ENCODE measurements at places on chromosomes 11 and 22.

- DNase-seq = no peak
These were observed 59.6 kb upstream of the EMID1 start for GRCh38 chr22:29146091-29146560.

DNA sequence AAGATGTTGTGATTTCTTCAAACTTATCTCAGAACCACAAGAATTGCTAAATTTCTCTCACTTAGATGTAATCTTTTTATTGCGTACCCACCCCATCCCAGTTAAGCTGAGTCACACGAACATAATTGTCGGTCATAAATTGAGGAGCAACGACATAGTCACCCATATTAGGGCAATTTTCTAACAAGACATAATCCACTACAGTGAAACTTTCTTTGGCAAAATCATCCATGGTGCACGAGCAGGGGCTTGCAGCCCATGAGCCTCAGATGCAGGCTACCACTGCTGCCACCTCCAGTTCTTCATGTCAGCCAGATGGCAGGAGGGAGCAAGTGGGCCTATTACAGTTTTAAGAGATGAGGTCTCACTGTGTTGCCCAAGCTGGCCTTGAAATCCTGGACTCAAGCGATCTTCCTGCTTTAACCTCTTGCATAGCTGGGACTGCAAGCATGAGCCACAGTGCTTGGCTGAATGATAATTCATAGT is 70.3 kb upstream of the GRK2 start:
- DNase-seq = no peak

- DNase-seq = no peak
These were observed 563.9 kb upstream of the B3GAT1 start for GRCh38 chr11:134975866-134976376.

DNA sequence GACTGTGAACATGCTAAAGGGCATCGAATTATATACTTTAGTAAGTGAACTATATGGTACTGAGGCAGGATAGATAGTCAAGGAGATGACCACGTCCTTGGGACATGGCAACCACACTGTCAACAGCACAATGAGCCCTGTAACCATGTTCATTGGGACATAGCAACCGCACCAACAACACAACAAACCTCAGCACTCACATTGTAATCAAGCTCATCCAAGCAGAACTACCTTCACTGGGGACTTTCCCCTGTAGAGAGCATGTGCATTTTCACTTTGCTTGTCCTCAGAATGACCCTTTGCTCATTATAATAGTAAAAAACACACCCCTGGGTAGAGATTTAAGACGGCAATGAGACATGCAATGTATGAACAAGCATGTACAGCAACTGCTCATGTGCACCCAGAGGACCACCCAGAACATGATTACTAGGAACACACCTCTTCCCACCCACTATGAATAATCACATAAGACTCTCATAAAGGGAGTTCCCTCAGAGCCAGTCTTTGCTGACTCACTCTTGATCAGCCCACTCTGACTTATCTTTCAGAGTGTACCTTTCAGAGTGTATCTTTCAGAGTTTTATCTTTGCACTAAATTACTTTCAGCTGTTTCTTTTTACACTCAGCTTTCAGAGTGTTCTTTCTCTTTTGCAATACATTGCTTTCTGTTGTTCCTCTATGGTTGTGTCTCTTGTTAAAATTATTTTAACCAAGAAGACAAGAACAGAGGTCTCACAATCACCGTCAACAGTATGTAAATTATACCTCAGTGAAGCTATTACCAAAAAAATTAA is 4.1 kb upstream of the PLAAT2 start:
- peak; percentile 35 for DNase-seq

- DNase-seq = no peak
These were observed 77.5 kb upstream of the CTSC start for GRCh38 chr11:88414981-88415413.

DNA sequence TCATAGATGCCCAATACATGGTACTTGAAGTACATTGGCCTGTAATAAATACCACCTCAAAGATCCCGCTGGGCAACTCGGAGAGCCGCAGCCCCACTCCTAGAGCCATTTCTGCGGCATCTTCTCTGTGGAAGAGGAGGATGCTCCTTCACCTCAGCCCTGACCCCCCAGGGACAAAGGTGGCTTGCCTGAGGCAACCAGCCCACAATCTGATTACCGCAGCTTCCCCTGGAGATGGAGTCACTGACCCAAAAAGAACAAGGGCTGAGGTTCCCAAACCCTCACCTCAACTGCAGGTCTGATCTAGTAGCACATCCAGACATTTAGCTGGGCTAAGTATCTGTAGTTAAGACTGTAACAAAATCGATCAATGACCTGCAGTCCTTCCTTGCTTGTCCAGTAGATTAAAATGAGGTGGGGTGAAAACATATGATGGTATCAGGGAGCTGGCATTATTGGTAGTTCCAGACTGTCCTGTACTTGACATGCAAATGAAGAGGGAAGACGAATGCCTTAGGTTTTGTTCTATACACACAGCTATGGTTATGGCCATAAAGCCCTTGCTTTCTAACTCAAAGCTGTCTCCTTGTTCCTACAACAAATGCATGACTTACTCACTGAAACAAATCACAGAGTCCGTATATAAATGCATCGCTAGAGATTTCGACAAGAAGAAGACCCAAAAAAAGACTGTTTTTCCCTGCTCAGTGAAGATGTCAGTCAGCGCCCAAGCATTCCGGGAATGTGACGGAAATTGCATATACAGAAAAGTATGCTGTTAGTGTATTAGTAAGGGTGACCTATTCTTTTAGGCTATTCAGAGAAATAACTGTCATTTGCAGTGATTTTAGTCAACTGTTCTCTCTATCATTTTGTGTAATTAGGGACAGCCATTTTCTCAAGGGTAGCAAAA is 33.7 kb downstream of the C11orf71 start:
- DNase-seq = no peak

DNA sequence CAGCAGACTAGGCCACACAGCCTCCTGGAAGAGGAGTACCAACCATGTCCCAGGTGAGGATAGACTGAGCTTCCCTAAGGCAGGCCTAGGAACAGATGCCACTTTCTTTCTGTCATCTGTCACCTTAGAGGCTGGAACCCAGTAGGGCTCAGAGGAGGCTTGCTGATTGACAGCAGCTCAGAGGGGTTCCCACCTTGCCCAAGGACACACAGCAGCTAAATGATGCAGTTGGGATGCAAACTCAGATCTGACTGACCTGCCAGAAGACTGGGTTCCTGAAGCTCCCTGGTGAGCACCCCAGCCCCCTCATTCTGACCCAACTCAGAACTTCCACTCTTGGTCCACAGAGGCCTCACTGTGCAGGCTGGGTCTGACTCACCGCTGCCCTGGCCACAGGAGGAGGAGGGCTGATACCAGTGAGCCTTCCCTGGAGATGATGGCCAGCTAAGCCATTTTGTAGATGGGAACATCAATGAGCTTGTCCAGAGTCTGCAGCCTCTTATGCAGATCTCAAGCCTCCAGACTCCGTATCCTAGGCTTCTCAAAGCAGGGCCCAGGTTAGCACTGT is 14.0 kb downstream of the CAPN5 start:
- no peak for DNase-seq

DNA sequence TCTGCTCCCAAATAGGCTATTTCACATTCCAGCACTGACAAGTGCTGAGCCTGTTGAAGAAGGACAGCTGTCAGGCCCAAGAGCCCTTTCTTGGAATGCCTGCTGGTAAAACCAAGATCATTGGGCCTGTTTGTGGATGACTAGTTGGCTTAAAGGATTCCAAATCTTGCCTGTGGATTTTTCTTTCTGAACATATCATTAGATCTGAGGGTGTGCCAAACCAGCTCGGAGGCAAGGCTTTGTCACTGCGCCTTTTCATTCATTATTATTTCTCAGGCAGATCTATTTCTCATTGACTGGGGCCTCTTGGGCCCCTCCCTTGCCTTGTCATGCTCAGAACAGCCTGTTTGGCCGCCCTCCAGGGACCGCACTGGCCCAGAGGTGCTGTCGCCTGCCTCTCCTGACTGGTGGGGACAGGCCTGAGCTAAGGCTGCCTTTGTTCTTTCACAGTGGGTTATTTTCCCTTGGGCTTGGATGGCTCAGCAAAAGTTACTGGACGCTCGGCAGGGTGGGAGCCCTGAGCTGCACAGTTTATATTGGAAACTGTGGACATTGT is 222.7 kb upstream of the SESN3 start:
- DNase-seq = no peak

DNA sequence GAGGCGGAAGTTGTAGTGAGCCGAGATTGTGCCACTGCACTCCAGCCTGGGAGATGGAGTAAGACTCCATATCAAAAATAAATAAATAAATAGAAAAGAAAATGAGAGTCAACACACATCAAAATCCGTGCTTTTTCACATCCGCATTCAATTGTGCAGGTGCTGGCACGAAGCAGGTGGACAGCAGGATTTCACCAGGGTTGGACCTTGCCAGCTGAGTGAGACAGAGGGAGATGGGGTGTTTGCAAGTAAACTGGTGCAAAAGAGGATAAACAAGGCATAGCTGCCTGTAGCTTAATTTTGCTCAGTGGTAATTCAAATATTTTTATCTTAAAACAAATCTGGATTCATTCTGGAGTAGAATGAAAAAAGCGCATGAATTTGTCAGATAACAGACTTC is 23.3 kb upstream of the DNAL4 start:
- no peak for DNase-seq

DNA sequence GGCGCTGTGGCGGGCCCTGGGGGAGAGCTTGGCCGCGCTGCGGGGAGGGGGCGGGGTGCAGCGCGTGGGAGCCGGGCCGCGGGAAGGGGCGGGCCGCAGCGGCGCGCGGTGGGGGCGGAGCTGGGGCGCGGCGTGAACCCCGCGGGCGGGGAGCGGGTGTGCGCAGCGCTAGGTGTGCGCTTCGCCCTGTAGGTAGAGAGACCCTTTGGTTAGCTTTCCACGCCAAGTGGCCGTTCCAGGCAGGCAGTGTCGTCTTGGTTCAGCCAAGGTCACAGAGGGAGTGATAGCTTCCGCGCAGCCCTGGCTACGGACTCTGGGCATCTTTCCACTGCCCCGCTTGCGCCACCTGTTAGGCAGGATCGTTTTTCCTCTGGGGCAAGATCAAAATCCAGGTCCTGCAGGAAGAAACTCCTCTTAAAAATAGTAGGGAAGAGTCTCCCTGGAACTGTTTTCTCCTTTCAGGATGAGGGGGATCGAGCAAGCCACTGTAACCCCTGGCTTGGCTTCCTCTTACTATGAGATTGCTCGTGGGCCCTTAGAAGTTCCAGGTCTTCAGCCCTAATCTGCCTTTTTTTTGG is 434 bp downstream of the BANF1 start:
- peak; percentile 67 for DNase-seq

DNA sequence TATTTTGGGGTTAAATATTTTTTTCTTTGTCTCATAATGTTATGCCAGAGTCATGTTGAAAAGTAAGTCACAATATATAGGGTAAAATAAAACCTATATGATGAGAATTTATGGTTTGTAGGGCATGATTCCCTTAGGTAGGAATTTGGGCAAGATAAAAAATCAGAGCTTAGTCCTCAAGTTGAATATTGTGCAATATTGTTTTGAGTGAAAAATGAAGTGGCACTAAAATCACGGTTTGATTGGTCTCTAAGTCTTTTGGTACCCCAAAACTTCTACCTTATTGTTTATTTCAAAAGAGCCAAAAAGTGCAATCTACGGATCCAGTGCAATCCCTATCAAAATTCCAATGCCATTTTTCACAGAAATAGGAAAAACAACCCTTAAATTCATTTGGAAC is 1.6 kb upstream of the MRPL16 start:
- no peak for DNase-seq

Measured in right kidney (tissue), 9 donors.